GM23338 (cell line): ENCODE measurements at places on chromosomes 16 and 17. TPM values are rescaled to one million over a fixed set of nuclear protein-coding genes. Genes with fewer than 3 reads are reported as not detected.

The CNTNAP1 gene
- 2.9 and 5.0 TPM in 2 replicates for total RNA-seq

The HSF5 gene
- total RNA-seq: 0.23 and 0.24 TPM in 2 replicates

The SLFN13 gene
- total RNA-seq: 3.1 and 4.3 TPM in 2 replicates

The CLDN7 gene
- 111 and 117 TPM in 2 replicates for total RNA-seq

GRCh38 chr17:42016411-42016831, 818 bp downstream of the DNAJC7 start:
- no peaks in the 10 kb centered on the region for H3K27me3 ChIP-seq
- peak overlapping the region; percentile 93 for H3K4me3 ChIP-seq
- H3K4me1 ChIP-seq: peaks cover 36% of the 10 kb centered on the region
- DNase-seq: no peak
- no peaks in the 10 kb centered on the region for H3K36me3 ChIP-seq

DNA sequence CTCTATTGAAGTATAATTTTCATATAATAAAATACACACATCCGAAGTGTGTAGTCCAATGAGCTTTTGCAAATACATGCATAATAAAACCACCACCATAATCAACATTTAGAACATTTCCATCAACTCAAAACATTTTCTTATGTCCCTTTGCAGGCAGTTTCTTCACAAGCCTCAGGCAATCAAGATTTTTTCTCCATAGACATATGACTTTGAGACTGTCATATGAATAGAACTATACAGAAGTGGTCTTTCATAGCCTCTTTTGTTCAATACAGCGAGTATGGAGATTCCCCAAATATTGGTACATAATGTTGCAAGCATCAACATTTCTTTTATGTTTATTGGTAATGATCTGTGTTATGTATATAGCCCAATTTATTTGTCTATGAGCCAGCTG, 983.2 kb downstream of the CDH11 start:
- H3K36me3 ChIP-seq: no peaks in the 10 kb centered on the region
- H3K27me3 ChIP-seq: no peaks in the 10 kb centered on the region
- no peak overlapping the region for H3K27ac ChIP-seq

GRCh38 chr16:88965411-88965810, 11.6 kb downstream of the CBFA2T3 start:
- no peak for DNase-seq
- H3K4me1 ChIP-seq: no peaks in the 10 kb centered on the region
- H3K27me3 ChIP-seq: no peaks in the 10 kb centered on the region
- no peak overlapping the region for H3K4me3 ChIP-seq
- H3K36me3 ChIP-seq: no peaks in the 10 kb centered on the region
- H3K27ac ChIP-seq: no peak overlapping the region

DNA sequence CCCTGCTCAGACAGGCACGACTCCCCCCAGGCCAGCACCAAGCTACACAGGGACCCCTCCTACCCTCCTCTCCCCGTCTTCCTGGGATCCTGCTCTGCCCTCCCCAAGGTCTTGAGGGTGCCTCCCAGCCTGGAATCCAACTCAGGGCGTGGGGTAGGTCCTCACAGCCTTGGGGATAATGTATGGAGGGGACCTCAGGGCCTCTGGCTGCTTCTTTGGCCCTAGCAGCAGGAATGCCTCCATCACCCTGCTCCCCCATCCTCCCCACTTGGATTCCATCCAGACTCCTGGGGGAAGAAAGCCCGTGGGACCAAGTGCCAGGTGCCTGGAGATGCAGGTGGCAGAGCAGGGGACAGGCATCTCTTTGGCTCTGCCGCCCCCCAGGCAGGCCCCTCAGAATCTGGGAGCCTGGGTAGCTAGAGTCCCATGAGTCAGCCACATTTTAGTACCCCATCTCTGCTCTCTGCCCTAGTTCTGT, 10.7 kb upstream of the STAC2 start:
- H3K27me3 ChIP-seq: no peaks in the 10 kb centered on the region
- no peak overlapping the region for H3K4me3 ChIP-seq
- no peaks in the 10 kb centered on the region for H3K36me3 ChIP-seq
- H3K27ac ChIP-seq: no peak overlapping the region

- H3K27ac ChIP-seq: no peak overlapping the region
- H3K4me1 ChIP-seq: 0 out of 2 replicates have a peak, but pooled peaks cover 4% of the 10 kb centered on the region
- no peaks in the 10 kb centered on the region for H3K36me3 ChIP-seq
- no peaks in the 10 kb centered on the region for H3K27me3 ChIP-seq
- H3K4me3 ChIP-seq: no peak overlapping the region
These were observed 4.7 kb downstream of the LPCAT2 start for GRCh38 chr16:55513616-55514015.

- H3K4me3 ChIP-seq: no peak overlapping the region
- H3K4me1 ChIP-seq: peaks cover 19% of the 10 kb centered on the region
- no peak overlapping the region for H3K27ac ChIP-seq
- DNase-seq: no peak
These were observed 143.9 kb upstream of the SDK2 start for GRCh38 chr17:73788111-73788510.

GRCh38 chr16:75471723-75472633, 7.5 kb upstream of the TMEM170A start:
- H3K4me1 ChIP-seq: no peaks in the 10 kb centered on the region; the same call in 1 of the 2 replicates
- no peaks in the 10 kb centered on the region for H3K36me3 ChIP-seq

- DNase-seq: no peak
- H3K4me3 ChIP-seq: no peak overlapping the region
- no peak overlapping the region for H3K27ac ChIP-seq
- no peaks in the 10 kb centered on the region for H3K4me1 ChIP-seq
- no peaks in the 10 kb centered on the region for H3K27me3 ChIP-seq
These were observed 52.2 kb downstream of the BAHCC1 start for GRCh38 chr17:81447331-81447933.

DNA sequence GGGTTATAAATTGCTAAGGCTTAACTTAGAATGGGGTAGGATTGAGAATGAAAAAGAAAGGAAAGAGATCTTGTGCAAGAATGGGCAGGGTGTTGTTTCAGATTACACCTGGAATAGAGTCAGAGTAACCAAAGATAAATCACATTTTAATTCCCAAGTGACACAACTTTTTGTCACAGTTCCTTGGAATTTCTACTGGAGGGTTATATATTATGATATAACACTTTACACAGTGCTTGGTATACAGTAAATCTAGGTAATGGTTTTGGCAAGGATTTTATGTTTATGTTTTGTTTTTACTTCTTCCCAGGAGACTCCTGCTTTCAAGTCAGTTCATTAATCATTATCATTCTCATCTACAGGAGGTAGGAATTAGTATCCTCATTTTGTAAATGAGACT, 115.7 kb upstream of the KCNJ16 start:
- H3K36me3 ChIP-seq: no peaks in the 10 kb centered on the region
- no peak overlapping the region for H3K27ac ChIP-seq
- H3K4me3 ChIP-seq: no peak overlapping the region
- H3K27me3 ChIP-seq: no peaks in the 10 kb centered on the region

DNA sequence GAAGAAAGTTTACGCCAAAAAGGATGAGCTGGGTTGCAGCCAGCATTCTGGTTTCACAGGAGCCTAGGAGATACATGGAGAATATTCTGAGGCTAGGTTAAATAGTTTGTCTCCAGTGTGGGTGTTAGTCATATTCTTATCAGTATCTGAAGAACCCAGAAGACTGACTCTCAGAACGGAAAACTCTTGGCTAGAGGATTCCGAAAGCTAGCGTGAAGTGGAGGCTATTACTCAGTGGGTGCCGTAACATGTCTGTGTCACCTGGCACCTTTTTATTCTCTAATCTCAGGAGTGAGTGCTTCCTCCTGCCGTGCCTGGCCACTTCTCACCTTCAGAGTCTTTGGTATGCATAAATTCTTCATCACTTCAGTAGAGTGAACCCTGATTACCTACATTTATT, 199.5 kb downstream of the WWOX start:
- H3K36me3 ChIP-seq: no peaks in the 10 kb centered on the region
- H3K27me3 ChIP-seq: no peaks in the 10 kb centered on the region
- no peak overlapping the region for H3K27ac ChIP-seq

DNA sequence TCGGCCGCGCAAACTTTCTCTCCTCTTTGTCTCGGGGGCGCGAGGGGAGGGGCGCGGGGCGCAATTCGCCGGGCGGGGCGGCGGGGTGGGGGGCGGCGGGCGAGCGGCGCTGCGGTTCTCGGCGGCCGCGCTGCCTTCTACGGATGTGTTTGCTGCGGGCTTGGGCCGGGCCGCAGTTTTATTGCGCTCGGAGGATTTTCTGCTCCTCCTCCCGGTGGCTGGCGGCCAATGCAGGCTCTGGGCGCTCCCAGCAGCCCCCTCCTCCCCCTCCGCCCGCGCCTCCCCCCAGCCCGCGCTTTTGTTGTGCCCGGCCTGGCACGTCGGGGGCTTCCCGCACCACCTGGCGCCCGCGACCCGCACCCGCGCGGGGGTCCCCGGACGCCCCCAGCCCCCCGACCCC, at the start of gene TIMP2:
Gene TIMP2, minus strand, starts transcription at position 154 of the 400 bp plus-strand sequence. CDS start 299 bp downstream, outside the sequence.
- no peaks in the 10 kb centered on the region for H3K27me3 ChIP-seq
- H3K36me3 ChIP-seq: 0 out of 2 replicates have a peak, but pooled peaks cover 3% of the 10 kb centered on the region

DNA sequence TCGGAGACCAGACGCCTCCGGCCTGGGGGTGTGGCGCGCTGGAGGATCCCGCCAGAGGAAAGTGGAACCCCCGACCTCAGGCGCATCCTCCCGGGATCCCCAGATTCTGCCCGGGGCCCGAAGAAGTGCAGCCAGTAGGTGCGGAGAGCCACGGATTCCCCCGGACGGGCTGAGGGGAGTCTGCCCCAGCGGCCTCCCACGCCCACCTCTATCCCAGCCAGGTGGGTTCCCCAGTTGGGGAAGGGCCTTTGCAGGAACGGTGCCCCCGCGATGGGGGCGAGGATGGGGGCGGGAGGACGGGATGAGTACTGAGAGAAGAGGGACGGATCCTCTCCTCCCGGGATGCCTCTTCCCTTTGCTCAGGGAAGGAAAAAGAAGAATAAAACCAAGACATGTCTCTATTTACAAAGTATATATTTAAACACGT, 5.1 kb downstream of the CBX8 start:
- DNase-seq: no peak
- H3K4me1 ChIP-seq: peaks cover 37% of the 10 kb centered on the region
- peak overlapping the region; percentile 43 for H3K4me3 ChIP-seq
- H3K27ac ChIP-seq: no peak overlapping the region

DNA sequence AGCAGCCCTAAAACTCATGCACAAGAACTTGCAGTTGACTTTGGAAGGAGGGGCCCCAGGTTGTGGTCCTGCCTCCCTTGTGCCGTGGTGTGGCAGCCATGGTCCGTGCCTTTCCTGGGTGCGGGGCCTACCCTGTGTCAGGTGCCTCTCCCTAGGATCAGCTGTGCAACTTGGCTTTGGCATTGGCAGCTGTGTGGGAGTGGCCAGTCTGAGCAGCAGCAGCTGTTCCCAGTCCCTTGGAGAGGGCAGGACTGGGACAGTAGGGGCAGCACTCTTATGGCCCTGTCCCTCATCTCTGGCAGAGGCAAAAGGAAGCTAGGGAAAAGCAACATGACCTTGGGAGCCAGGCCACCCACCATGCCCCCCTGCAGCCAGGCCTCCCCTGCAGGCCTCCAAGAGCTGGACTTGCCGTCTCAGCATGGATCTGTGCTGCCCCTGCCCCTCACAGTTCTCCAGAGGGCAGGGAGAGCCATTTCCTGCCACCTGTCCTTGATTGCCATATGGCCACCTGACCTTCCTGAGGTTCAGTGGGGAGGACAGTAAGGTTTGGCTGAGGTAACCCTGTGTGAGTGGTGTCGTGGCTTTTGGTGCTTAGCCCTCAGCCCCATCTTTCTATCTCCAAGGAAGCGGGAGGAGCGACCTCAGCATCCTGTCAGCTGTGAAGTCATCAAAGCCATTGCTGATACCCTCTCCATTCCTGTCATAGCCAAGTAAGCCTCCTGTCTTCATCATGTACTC, 15.5 kb upstream of the NFATC3 start:
- no peak for DNase-seq
- H3K27ac ChIP-seq: no peak overlapping the region
- no peaks in the 10 kb centered on the region for H3K36me3 ChIP-seq
- H3K27me3 ChIP-seq: no peaks in the 10 kb centered on the region

DNA sequence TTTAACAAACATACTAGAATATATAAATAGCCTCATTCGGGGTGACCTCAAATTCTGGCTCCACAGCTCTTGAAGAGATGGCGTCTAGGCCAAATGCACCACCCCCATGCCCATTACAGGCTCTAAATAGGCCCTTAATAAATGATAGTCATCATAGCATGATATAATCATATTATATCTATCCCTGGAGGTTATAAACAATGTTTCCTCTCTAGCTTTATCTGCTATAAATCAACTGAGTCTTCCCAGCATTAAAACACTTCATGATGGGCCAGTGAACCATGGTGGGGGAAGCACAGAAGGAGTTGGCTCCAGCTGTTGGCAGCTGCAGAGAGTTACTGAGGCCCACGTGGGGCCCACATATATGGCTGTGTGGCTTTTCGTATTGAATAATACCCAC, 214.9 kb upstream of the MPHOSPH6 start:
- no peaks in the 10 kb centered on the region for H3K4me1 ChIP-seq
- no peak overlapping the region for H3K27ac ChIP-seq
- H3K4me3 ChIP-seq: no peak overlapping the region
- no peaks in the 10 kb centered on the region for H3K27me3 ChIP-seq

DNA sequence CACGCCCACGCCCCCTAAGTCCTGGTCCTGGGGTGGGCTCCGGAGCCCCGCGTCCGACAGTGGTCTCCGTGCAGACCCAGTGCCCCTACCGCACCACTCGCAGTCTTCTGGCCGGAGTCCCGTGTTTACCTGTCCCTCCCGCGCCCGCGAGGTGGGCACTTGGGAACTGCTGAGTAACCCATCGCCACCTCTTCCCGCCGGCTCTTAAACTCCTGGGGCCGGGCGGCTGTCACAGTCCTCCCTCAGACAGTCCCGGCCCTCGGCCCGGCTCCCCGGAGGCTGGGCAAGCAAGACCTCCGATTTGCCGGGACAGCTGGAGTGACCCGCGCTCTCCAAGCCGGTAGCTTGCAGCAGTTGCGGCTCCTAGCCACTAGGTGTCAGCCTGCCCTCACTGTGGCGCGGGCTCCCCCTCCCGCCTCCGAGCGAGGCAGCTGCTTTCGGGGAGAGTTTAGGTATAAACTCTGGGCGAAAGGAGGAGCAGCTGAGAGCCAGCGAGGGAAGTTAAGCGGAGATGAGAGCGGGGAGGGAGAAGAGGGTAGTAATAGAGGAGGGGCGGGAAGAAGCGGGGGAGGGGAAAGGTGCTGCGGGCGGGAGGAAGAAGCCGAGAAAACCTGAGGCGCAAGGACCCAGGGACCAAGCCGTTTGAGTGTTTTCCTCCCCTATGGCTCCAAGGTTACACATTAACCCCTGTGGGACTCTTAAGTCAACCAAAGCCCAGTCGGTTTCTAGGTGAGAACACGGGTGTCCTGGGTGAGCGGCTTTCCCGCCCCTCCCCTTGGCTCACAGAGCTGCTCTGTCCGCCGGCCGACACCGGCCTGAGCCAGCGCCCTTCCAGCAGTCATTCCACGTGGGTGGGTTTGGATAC, 826 bp upstream of the TLCD1 start:
- H3K27me3 ChIP-seq: no peaks in the 10 kb centered on the region
- H3K4me3 ChIP-seq: peak overlapping the region; percentile 98
- peaks cover 24% of the 10 kb centered on the region for H3K36me3 ChIP-seq
- H3K27ac ChIP-seq: peak overlapping the region; percentile 99

DNA sequence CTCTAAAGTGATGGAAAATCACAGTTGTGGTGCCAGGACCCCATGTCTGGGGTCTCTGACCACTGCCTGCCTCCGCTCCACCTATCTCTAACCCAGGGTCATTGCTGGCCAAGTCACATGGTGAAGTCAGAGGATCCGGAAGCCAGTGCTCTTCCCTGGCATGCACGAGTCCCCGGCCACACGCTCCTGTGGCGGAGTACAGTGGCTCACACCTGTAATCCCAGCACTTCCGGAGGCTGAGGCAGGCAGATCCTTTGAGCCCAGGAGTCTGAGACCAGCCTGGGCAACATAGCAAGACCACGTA, 21.5 kb upstream of the RBFOX3 start:
- H3K27me3 ChIP-seq: no peaks in the 10 kb centered on the region
- no peaks in the 10 kb centered on the region for H3K4me1 ChIP-seq
- H3K27ac ChIP-seq: no peak overlapping the region
- no peak overlapping the region for H3K4me3 ChIP-seq
- no peaks in the 10 kb centered on the region for H3K36me3 ChIP-seq
- no peak for DNase-seq
